ENCODE measurements at places on chromosomes 5 and 9. TPM values are rescaled to one million over a fixed set of nuclear protein-coding genes. Genes with fewer than 3 reads are reported as not detected.

CMBL gene
- 14.0 TPM for total RNA-seq

TMEM215 gene
- not detected for total RNA-seq

NXNL2 gene
- 1.1 TPM for total RNA-seq

IFNE gene
- total RNA-seq: 0.12 TPM

TMEM252 gene
- total RNA-seq: not detected

FBP2 gene
- total RNA-seq: not detected

SPATA31D4 gene
- not detected for total RNA-seq

IL9 gene
- not detected for total RNA-seq

SOX30 gene
- not detected for total RNA-seq

RAB14 gene
- 18.4 TPM for total RNA-seq

SYK gene
- not detected for total RNA-seq

ZNF300 gene
- 4.6 TPM for total RNA-seq

DIAPH1 gene
- total RNA-seq: 20.5 TPM

ENG gene
- 186 TPM for total RNA-seq

ARHGEF28 gene
- total RNA-seq: 7.9 TPM

AQP7 gene
- not detected for total RNA-seq

SARDH gene
- 4.9 TPM for total RNA-seq

PLAC8L1 gene
- not detected for total RNA-seq

KLHL3 gene
- 5.1 TPM for total RNA-seq

HSD17B3 gene
- total RNA-seq: not detected

CACNA1B gene
- under 0.01 TPM for total RNA-seq

DDX4 gene
- not detected for total RNA-seq

SCGB3A2 gene
- not detected for total RNA-seq

C6 gene
- total RNA-seq: 10.0 TPM

ZNF483 gene
- total RNA-seq: 1.0 TPM

DAB2 gene
- total RNA-seq: 109 TPM

BRD3OS gene
- 26.0 TPM for total RNA-seq

ECM2 gene
- total RNA-seq: 11.4 TPM

CCDC192 gene
- 2.0 TPM for total RNA-seq

Measured in pericardium fibroblast (primary cell).